ENCODE measurements at places on chromosomes 5 and 9.

DNA sequence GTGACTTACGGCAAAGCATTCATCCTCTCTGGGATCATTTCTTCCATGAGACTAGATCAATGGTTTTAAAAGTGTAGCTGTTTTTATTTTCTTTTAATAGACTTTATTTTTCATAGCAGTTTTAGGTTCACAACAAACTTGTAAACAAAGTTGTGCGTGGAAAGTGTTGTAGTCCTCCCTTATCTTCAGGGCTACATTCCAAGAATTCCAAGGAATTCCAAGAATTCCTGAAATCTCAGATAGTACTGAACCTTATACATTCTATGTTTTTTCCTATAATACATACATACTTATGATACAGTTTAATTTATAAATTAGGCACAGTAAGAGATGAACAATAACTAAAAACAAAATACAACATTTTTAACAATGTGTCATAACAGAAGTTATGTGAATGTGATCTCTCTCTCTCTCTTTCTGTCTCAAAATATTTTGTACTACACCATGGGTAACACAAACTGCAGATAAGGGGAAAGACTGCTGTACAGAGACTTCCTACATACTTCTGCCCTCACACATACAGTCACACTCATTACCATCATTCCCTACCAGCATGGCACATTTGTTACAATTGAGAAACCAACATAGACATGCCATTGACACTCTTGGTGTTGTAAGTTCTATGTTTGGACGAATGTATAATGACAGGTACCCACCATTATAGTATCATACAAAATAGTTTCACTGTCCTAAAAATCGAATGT, 1933.2 kb upstream of the WWC1 start:
- no peak for DNase-seq

GRCh38 chr5:175696139-175696854, 38.4 kb downstream of the HRH2 start:
- peak; percentile 41 for DNase-seq

GRCh38 chr9:130824643-130825350, 10.3 kb upstream of the ABL1 start:
- peak; percentile 96 for DNase-seq

GRCh38 chr9:1231998-1232919, 182.1 kb downstream of the DMRT2 start:
- peak; percentile 70 for DNase-seq

DNA sequence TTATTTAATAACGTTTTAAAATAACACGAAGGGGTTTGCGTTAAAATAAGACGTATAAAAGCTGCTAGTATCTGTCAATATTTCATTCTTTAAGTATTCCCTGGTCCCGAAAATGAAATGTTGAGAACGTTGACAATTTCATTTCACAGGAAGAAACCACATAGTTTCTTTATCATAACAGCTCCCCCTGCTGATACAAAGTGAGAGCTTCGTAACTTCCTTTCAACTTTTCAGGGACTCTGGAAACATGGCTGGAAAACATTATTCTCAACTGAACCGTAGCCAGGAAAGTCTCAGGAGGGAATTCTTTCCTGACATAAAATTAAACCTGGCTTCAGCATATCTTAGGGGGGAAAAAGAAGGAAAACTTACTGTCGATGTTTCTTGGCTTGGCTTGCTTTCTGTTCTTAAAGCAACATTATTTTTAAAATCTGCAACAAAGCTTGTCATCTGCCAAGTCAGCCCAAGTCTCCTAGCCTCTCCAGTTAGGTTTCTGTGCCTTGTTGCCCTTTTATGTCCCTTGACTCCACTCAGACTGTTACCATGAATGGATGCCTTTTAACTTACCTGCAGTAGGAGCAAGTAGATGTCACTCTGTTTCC, 122.9 kb upstream of the DAB2 start:
- peak; percentile 96 for DNase-seq

DNA sequence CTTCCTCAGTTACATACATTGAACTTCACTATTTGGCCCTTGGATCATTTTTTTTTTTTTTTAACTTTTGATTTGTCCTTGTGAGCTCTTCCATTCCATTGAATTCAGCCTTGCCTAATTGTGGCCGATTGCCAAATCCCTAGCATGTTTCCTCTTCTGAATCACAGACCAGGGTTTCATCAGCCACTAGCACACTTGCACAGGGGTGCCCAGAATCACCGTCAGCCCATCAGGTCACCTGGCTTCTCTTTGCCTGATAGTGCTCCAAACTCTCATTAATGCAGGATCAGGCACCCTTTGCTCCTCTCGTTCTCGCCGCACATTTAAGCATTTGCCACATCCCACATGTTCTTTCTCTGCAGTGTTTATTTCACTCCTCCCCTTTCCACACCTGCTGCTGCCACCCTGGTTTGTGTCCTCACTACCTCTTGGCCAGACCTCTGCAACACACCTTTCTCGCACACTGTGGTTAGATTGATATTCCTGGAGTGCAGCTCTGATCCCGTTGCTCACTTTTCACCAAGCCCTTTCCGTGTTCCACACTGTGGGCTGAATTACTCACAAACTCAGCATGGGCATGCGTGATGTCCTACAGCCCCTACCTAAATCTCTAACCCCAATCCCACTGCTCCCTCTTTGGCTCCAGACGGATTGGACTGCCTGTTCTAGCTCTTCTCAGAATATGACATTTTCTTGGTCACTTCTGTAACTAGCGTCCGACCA, 9.8 kb downstream of the PIK3R1 start:
- DNase-seq: no peak

All from tongue (tissue), 3 donors.